Motor neuron (in vitro differentiated cells): ENCODE measurements at places on chromosomes 13 and 19. TPM values are rescaled to one million over a fixed set of nuclear protein-coding genes. Genes with fewer than 3 reads are reported as not detected.
A peak's percentile ranks its signal among the peaks of the same experiment; 100 is the strongest.

ZNF600 gene
- total RNA-seq: 0.55 and 1.5 TPM in 2 replicates

PSG3 gene
- total RNA-seq: 0.19 TPM in 1 of 2 replicates, not detected in the other

DNA sequence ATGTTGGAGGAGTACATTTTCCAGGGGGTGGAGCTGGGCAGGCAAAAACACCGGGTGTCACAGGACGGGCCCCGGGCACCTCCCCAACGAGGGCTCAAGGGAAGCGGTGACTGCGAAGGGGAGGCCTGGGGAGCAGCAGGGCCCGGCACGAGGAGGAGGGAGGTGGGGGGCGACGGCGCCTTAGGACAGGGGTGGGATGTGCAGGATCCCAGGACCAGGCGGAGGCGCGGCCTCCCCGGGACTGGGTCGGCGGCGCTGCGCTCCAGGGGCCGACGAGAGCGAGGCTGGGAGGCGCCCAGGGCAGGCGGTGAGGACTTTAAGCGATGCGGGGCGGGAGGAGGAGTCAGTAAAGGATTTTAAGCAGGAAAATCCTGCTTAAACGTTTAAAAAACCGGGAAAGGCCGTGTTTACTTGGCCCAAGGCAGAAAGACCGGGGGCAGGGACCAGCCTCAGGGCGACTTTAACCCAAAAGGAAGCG is 427 bp downstream of the ZNF160 start:
- peak; percentile 57 for ATAC-seq

WDR87 gene
- total RNA-seq: 0.89 TPM in 1 of 2 replicates, not detected in the other

DNA sequence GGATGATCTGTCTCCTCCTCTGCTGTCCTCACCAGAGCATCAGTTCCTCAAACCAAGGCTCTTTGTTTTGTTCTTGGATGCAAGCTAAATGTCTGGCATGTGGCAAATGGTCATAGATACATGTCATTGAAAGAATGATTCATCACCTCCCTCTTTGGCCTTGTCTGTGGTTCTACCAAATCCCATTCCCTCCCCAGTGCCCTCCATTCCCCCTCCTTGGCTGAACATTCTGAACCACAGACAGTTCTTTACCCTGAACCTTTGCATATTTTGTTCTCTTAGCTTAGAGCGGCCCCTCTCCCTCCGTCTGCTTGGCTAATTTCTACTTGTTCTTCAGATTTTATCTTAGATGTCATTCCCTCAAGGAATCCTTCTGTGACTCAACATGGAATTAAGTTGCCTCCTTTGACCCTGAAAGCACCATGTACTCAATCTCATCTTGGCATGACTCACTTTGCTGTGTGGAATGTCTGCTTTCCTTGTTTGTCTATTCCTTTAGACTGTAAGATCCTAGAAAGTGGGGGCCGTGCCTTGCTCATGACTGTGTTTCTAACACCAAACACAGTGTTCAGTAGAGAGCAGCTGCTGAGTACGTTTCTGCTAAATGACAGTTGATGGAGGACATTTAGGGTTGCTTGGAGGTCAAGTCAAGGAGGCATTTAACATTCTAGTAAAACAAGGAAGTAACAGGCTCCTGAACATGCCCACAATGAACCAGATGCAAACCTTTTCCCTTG is 8.1 kb downstream of the ALOX5AP start:
- peak; percentile 82 for ATAC-seq

GRCh38 chr13:80278706-80279105 is 62.2 kb downstream of the SPRY2 start:
- ATAC-seq: no peak
